HCT116 (cell line): ENCODE measurements at places on chromosomes 11 and 22. TPM values are rescaled to one million over a fixed set of nuclear protein-coding genes. Genes with fewer than 3 reads are reported as not detected.

DNA sequence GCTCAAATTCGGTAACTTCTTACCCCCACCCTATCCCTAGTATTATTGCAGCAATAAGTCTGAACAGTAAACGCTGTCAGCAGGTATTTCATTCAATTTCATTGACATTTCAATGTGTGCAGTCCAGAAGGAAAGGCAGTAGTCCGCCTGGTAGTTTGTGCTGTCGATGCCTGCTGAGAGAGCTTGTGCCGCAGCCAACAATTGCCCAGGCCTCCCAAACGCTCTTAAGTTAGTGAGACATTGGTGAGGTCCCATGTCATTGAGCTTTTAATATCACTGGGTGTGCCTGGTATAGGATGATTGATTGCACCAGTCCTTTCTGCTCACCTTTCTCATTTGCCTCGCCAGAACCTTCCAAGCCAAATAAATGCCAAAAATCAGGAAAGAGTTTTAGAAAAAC, 28.1 kb downstream of the ALKBH3 start:
- H3K4me3 ChIP-seq, result no peak overlapping the region
- no peak for DNase-seq
- no peaks in the 10 kb centered on the region for H3K27me3 ChIP-seq
- H3K4me1 ChIP-seq, result no peaks in the 10 kb centered on the region

The CSTPP1 gene
- 24.7 TPM for total RNA-seq

DNA sequence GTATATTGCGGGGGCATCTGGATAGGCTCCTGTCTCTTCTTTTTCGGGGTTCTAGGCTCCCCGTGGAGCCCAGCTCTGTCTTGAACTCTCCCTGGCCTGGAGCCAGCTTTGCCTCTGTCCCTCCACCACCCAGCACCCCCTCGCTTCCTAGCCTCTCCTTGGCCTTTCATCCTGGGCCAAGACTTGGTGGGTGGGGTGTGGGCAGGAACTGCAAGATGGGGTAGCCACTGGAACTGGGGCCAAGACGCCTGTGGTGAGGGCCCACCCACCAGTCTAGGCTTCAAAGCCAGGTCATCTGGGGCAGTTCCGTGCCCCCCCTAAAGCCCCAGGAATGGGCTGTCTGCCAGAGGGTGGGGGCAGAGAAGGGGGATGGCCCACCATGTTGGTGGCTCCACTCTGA, 1.7 kb upstream of the CRYBB1 start:
- H3K36me3 ChIP-seq, result no peaks in the 10 kb centered on the region
- no peak overlapping the region for H3K27ac ChIP-seq
- H3K4me3 ChIP-seq, result no peak overlapping the region
- no peaks in the 10 kb centered on the region for H3K27me3 ChIP-seq

GRCh38 chr11:125515102-125515439, 19.0 kb upstream of the FEZ1 start:
- DNase-seq, result no peak
- H3K27ac ChIP-seq, result no peak overlapping the region
- no peaks in the 10 kb centered on the region for H3K4me1 ChIP-seq
- no peaks in the 10 kb centered on the region for H3K27me3 ChIP-seq
- no peaks in the 10 kb centered on the region for H3K36me3 ChIP-seq
- H3K4me3 ChIP-seq, result no peak overlapping the region

DNA sequence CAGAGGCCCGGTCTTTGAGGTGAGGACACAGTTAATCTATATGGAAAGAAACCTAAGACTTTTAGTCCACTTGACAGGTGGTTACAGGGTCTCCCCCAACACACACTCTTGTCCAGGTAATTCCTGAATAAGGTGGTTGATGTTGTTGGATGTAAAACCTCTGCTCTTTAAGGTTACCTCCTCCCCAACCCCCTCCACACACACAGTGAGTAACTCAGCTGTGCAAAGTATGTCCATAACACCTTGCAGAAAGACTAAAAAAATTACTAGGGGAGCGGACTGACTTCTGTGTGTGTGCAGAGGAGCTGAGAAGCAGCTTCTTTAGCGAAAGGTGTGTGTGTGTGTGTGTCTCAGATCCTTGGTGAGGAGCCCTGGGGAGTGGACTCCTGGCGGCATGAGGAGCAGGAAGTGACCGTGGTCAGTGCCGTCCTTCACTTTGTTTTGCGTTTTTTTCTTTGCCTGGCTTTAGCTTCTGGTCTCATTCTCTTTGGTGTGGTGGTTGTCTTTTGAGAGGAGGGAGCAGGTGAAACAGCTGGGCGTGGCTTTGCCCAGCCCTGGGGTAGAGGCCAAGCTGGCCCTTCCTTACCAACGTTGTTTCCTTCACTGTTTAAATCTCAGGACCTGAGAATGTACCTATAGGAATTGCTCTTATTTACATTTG, 1.7 kb downstream of the ZBED4 start:
- H3K4me3 ChIP-seq, result peak overlapping the region; percentile 62
- DNase-seq, result no peak
- 0 out of 2 replicates have a peak overlapping the region, but pooled peaks have one; percentile 22 for H3K27ac ChIP-seq
- no peaks in the 10 kb centered on the region for H3K36me3 ChIP-seq
- H3K4me1 ChIP-seq, result peaks cover 22% of the 10 kb centered on the region
